ENCODE measurements at places on chromosomes 1 and 21. TPM values are rescaled to one million over a fixed set of nuclear protein-coding genes. Genes with fewer than 3 reads are reported as not detected.
A peak's percentile ranks its signal among the peaks of the same experiment; 100 is the strongest.

- no peak for DNase-seq
These were observed 6.6 kb downstream of the NID1 start for GRCh38 chr1:236058141-236058934.

DNA sequence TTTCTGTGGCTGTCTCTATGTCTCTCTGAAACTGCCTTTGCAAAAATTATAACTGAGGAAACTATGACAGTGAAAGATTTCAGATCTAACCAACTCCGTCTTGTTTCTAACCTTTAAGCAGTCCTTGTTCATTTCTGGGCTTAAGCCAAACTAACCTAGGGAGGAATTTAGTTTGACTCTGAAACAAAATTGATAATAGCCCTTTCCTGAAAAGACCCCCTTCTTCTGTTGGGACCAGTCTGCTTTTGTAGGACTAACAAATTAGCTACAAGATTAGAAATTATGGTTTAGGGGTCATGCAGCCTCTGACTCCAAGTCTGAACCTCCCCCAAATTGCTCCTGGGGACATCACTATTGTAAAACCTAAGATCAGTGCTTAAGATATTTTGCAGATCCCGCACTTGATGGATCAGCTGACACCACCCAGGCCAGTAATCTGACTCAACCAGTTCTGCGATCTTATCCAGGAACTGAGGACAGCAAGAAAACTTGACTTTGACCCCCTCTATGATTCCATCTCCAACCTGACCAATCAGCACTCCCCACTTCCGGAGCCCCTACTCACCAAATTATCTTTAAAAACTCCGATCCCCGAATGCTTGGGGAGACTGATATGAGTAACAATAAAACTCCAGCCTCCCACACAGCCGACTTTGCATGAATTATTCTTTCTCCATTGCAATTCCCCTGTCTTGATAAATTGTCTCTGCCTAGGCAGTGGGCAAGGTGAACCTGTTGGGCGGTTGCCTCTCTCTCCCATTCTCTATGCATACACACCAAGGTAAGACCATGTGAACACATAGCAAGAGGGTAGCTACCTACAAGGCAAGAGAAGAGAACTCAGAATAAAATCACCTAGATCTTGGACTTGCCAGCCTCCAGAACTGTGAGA is 11.1 kb upstream of the TRIM63 start:
- no peak for DNase-seq

DNA sequence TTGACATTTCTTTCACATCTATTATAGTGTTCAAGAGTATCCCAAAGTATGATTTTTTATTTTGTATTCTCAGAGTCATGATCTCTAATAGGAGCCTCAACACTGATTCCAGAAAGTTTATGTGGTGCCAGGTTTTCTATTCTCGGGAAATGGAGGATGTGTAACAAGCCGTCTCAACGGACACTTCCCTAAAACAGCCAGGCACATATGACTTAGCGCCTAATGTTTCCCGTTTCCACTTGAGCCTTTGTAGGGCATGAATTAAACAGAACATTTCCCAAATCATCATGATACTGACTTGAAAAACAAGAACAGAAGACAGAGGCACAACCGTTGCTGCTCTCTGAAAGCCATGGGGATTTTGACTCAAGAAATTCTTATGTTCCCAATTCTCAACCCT is 8.0 kb downstream of the CYYR1 start:
- DNase-seq, result no peak

DNA sequence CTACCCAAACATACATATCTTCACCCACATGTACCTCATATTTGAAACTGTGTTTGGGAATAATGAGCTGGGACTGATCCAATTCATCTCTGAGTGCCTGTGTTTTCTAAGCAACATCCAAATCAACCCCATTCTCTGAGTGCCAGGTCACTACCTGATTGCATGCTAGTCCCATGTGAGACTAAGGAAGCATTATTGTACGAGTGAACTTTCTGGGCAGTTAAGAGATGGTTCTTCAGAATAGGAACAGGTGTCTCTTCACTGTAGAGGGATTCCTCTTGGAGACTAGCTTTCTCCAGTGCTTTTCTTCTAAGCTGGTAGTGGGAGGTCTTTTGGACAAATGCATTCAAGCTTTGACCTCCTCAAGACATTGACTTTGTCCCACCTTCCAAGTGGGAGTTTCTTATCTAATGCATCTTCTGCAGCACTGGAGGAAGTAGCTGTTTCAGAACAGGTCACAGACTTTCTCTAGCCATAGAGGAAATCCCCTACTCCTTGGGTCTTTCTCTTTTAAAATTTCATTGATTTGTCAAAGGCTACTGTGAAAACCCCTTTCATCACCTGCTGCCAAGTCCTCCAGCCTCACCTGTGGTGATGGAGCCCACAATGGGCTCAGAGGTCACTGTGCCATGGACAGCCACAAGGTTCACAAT is 172.0 kb upstream of the KIAA0040 start:
- no peak for DNase-seq

The PTAFR gene
- 2.7 TPM for total RNA-seq

DNA sequence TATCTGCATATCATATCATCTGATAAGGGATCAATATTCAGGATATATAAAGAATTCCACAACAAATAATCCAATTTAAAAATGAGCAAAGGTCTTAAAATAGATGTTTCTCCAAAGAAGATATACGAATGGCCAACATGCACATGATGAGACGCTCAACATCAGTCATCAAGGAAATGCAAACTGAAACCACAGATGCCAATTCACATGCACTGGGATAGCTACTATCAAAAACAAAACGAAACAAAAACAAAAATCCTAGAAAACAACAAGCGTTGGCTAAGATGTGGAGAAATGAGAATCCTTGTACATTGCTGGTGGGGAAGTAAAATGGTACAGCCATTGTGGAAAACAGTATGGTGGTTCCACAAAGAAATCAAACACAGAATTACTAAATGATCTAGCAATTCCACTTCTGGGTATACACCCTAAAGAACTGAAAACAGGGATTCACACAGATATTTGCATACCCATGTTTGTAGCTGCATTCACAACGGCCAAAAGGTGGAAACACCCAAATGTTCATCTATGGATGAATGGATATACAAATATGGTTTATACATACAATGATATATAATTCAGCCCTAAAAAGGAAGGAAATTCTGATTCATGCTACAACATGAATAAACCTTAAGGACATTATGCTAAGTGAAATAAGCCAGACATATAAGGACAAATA is 79.4 kb downstream of the PCSK9 start:
- DNase-seq, result no peak

GRCh38 chr1:229381234-229381633 is 38.4 kb upstream of the CCSAP start:
- peak; percentile 68 for DNase-seq

DNA sequence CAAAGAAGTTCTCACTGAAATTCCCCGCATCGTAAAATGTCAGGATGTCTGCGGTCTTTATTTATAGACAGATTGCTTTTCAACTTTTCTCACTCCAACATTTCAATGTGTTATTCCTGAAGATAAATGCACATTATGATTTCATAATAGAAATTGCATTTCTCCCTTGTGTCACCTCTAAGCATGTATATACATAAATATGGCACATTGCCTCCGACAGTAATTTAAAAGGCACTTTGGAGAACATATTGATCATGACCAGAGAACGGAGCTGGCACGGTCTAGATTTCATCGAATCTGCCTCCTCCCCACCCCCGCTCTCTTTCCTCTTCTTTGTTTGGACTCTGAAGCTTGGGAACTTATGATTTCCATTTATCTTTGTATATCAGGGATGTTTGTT is 54.9 kb upstream of the IGSF21 start:
- DNase-seq, result no peak

DNA sequence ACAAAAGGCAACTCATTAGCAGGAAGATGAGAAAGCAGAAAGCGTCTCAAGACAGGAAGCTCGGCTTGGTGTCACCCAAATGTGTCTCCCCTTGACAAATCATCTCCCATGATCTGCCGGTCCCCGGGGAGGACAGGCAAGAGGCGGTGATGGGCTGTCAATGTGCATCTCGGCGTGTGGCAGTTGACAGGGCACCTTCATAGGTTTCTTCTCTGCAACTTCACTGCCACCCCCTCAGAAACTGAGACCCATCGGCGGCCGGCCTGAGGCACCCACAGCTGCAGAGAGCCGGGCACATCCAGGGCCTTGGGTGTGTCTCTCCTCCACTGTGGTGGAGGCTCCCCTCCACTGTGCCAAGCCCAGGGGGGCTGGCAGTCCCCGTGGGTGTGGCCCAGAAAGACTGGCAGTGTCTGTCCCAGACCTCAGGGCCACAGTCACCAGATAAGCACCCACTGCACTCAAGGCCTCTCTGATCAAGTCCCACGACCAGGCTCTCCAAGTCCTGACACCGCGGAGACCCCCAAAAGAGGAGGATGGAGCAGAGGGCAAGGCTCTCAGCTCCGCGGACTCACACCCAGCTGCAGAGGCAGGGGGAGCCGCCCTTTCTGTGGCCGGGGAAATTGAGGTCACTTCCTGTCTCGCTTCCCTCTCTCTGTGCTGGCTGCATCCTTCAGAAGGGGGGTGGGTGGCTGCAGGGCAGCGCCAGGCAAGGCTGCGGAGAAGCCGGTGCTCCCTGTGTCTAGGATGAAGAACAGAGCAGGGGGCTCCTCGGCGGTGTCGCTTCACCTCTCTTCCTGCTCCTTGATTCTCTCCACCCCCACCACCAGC is 39.6 kb upstream of the LBR start:
- peak; percentile 89 for DNase-seq

The BRINP2 gene
- total RNA-seq, result 0.32 TPM

The AVPR1B gene
- not detected for total RNA-seq

The OR14K1 gene
- not detected for total RNA-seq

GRCh38 chr1:201693890-201694607 is 134.9 kb upstream of the IPO9 start:
- DNase-seq, result no peak

- no peak for DNase-seq
These were observed 4.1 kb upstream of the PEF1 start for GRCh38 chr1:31648641-31649357.

- DNase-seq, result no peak
These were observed 6.6 kb downstream of the GNG4 start for GRCh38 chr1:235642943-235643371.

DNA sequence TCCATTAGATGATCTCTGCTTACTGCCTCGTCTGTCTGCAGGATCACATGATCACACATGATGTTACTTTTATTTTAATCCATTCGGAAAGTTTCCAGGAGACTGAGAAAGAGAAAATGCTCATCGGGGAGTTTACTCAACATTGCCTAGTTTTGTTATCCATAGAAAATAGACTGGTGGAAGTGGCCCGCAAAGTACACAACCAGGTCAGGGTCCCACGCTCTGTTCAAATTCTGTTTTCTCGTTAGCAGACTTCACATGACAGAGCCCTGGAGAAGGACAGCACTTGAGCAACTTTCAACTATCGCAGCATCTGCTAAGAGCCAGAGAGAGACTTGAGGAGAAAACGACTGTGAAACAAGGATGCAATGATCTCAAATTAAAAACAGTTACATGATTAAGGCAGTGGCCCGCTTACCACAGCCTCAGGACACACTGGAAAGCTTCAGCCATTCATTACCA is 44.2 kb downstream of the ADAMTS1 start:
- no peak for DNase-seq

The C1orf185 gene
- total RNA-seq, result not detected

GRCh38 chr21:42381347-42381984 is 14.4 kb downstream of the TMPRSS3 start:
- no peak for DNase-seq

- no peak for DNase-seq
These were observed 24.0 kb upstream of the GALNT2 start for GRCh38 chr1:230043081-230043480.

The LCE2B gene
- total RNA-seq, result not detected

GRCh38 chr1:46611691-46612221 is 4.9 kb downstream of the MOB3C start:
- no peak for DNase-seq

DNA sequence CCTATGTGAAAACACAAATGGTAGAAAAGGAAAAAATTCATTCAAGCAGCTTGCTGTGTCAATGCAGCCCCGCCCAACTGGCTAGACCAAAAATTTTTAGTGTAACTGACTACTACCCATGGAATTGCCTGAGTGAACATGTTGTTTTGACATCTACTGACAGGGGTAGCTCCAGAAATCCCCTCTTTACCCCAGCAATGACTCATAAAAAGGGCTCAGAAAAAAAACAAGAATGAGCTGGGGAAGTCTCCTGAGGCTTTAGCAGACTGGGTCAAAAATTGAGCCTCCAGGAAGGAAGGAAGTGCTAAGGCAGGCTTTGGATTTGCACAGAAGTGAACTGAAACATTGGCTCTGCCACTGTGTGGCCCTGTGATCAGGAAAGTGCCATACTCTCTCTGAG is 24.4 kb upstream of the FGGY start:
- no peak for DNase-seq

The RNF207 gene
- 54.6 TPM for total RNA-seq

The VSIG8 gene
- total RNA-seq, result not detected

GRCh38 chr1:214709241-214709640 is 106.2 kb downstream of the CENPF start:
- no peak for DNase-seq

The SPATA46 gene
- not detected for total RNA-seq

The ADAM30 gene
- total RNA-seq, result not detected

GRCh38 chr1:9466780-9467758 is 72.2 kb upstream of the SLC25A33 start:
- no peak for DNase-seq

- DNase-seq, result no peak
These were observed 13.1 kb downstream of the IL6R start for GRCh38 chr1:154418062-154418921.

The C1orf94 gene
- total RNA-seq, result not detected

GRCh38 chr1:82562448-82562847 is 761.7 kb downstream of the ADGRL2 start:
- no peak for DNase-seq

The TMCC2 gene
- total RNA-seq, result 1.2 TPM

The SNIP1 gene
- 11.8 TPM for total RNA-seq

DNA sequence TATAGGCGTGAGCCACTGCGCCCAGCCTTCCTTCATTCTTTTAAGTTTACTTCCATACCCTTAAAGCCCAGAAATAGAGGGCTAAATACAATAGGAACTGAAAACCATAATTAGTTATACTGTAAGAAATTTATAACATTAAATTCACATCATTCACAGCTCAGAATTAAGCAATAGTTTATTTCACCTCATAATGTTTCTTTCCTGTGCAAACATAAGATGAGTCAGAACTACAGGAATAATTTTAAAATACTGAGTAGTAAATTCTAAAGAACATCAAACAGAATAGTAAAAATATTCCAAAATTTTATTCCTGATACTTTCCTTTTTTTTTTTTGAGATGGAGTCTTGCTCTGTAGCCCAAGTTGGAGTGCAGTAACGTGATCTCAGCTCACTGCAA is 24.1 kb downstream of the POGZ start:
- DNase-seq, result no peak

DNA sequence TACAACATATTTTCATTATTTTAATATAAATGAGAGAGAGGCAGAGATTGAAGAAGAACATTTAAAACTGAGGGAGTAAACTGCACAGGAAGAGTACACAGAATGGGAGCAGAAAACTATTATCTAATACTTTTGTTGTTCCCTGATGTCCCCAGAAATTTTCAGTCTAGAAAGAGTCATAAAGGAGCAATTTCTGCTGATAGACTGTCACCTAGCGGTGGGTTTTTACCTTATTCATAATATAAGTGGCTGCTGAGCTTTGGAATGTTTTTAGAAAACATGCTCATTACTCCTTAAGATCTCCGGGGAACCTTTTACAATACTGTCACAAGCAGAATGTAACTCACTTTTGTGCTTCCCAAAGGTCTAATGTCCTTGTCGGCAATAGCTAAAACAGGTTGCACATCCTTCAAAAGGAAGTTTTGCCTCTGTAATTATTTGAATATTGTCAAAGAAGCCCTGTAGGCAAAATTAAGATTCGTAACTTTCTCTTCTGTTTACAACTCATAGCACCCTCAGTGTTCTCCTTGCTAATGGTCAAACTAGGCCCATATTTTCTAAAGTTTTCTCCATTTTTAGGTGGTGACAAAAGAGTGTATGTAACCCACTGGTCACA is 4.9 kb upstream of the NPL start:
- DNase-seq, result no peak

The PRELP gene
- 27.1 TPM for total RNA-seq

Measured in Right ventricle myocardium inferior (tissue), 1 donor.